ENCODE measurements at places on chromosomes 13 and 19. TPM values are rescaled to one million over a fixed set of nuclear protein-coding genes. Genes with fewer than 3 reads are reported as not detected.

Gene ZNF835
- polyA plus RNA-seq, result 1.0 TPM

Gene TARM1
- polyA plus RNA-seq, result not detected

Gene ZNF223
- polyA plus RNA-seq, result 9.5 TPM

Gene PBX4
- not detected for polyA plus RNA-seq

Gene ELSPBP1
- not detected for polyA plus RNA-seq

Gene UPF1
- 4.1 TPM for polyA plus RNA-seq

Gene PRR19
- polyA plus RNA-seq, result not detected

Gene UQCR11
- 706 TPM for polyA plus RNA-seq

Gene ZNF155
- polyA plus RNA-seq, result 3.4 TPM

Gene PLIN5
- polyA plus RNA-seq, result 0.75 TPM

Gene GIPC1
- polyA plus RNA-seq, result 7.3 TPM

Gene ODAD3
- polyA plus RNA-seq, result 0.99 TPM

Gene RINL
- 0.39 TPM for polyA plus RNA-seq

Measured in Purkinje cell (primary cell).